ENCODE measurements at places on chromosomes 3 and 15.

- no peak for DNase-seq
Measured at GRCh38 chr3:96863129-96863740, 48.8 kb downstream of the EPHA6 start.

GRCh38 chr3:16147220-16147994 is 27.1 kb upstream of the GALNT15 start:
- DNase-seq, result no peak

- DNase-seq, result no peak
Measured at GRCh38 chr3:108441071-108441507, 69.3 kb downstream of the MYH15 start.

DNA sequence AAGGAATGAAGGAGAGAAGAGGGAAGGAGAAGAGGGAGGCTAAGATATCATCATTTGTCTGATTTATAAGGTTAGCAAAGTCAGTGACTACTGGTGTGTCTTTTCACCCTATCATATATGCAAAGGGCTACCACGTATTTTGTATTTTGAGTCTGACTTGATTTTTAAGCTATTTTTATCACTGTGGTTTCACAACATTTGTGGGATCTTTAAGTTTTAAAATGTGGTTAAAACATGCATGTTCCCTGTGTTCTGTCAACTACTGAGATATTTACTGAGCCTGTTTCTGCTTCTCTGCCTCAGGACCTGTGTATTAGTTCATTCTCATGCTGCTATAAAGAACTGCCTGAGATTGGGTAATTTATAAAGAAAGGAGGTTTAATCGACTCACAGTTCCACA is 22.5 kb upstream of the SPTSSB start:
- DNase-seq, result no peak

DNA sequence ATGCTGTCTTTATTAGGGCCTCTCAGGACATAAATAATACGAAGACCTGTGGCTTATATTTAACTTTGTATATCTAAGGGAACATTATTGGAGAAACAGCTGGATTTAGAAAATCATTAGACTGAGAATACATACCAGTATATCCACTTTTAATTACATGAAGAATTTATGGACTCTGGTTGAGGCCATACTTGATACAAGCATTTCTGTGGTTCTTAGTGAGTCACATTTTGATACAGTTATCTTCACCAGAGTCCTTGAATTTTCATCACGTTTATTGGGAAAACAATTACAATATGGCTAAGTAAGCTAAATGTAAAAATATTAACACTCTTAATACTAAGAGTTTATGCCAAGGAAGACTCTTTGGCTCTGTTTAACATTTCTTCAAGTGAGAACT is 9.9 kb downstream of the KIF23 start:
- no peak for DNase-seq

DNA sequence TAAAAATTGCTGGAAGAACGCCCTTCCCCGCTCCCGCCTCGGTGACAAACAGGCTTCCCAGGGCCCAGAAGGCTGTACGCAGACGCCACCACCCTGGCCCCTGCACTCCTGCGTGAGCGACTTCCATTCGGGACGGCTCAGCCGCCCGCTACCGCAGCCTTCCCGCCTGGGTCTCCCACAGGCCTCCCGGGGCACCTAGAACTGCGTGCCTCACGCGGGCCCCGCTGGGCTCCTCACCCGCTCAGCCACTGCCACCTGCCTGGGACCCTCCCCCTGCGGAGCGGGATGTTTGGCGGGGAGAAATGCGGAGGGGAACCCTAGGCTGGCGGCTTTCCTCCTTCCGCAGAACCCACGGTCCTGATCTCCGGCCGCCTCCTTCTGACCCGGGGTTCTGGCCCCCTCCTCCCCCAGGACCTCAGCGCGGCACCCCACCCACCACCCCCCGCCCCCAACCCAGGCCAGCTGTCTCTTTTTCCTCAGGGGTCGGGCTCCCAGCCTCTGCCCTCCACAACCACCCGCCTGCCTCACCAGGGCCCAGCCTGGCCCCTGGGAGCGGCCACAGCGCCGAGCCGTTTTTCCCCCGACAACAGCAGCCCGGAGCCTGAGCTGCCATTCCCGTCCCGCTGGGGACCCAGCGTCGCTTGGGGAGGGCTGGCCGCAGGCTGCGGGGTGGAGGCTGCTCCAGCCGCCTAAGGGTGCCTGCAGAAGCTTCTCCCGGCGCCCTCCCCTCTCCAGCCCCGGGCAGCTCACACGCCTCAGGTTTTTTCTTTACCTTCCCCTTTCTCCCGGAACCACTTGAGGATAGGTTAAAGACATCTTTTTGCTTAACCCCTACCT is 27.6 kb upstream of the RAB7A start:
- no peak for DNase-seq

DNA sequence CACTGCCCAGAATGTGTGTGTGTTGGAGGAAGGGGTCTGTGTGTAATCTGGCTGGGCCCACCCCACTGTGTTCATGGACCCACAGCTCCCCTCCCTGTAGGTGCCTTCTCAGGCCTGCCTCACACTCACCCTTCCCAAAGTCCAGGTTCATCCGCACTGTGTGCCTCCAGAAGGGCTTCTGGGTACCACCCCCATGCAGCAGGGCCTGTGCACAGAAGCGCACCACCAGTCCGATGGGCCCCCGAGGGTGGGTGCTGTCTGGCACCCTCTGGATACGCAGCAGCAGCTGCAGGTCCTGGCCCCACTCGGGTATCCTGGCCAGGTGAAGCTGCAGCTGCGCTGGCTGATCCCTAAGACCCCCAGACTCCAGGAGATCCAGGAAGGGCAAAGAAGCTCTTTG is 12.8 kb upstream of the TGM5 start:
- DNase-seq, result no peak

- DNase-seq, result no peak
Measured at GRCh38 chr15:51641490-51642130, 19.0 kb upstream of the DMXL2 start.

- DNase-seq, result no peak
Measured at GRCh38 chr3:25252291-25252690, 175.8 kb upstream of the RARB start.

GRCh38 chr15:29377161-29377560 is 107.5 kb upstream of the NSMCE3 start:
- no peak for DNase-seq

DNA sequence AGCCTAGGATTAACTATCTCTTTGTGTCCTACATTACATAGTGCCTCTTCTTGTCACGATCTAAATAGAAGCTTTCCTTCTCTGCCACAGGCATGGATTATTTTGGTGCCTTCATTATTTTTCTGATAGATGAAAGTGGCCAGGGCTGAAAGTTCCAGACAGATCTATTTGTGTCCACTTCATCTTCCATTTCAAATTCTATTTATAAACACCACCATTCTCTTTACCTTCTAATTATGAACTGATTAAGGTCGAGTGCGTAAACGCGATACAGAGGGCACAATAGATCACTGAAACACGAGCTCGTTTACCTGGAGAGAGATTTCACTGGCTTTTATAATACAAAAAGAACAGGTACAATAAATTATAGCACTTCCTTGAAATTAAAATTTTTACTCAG is 105.0 kb downstream of the EDEM1 start:
- no peak for DNase-seq

DNA sequence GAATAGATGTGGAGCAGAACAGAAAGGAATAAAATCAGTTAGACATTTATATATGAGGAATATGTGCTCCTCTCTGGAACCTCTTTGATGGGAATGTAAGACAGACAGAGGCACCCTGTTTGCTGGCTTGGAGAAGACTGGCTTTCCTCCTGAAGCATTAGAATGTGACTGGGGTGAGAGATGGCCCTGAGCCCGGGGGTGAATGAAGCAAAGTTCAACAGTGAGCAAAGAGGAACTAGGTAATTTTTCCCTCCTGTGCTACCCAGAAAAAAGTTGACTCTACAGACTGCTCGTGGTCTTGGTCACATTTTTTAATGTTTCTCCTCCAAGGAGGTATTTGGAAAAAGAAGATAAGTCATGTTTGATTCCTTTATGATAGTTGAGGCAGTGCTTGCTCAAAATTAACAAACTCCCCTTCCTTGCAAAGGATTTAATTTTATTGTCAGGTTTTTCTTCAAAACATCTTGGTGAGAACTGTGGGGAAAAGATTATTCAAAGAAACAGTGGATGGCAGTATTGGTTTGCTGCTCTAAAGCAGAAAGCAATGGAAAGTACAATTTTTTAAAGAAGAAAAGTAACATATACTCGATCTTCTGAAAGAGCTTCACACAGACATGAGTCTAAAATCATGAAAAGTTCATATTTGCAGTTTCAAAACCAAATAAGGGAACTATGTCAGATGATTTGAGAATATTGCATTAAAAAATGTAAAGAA is 370.4 kb upstream of the CDIN1 start:
- DNase-seq, result no peak

DNA sequence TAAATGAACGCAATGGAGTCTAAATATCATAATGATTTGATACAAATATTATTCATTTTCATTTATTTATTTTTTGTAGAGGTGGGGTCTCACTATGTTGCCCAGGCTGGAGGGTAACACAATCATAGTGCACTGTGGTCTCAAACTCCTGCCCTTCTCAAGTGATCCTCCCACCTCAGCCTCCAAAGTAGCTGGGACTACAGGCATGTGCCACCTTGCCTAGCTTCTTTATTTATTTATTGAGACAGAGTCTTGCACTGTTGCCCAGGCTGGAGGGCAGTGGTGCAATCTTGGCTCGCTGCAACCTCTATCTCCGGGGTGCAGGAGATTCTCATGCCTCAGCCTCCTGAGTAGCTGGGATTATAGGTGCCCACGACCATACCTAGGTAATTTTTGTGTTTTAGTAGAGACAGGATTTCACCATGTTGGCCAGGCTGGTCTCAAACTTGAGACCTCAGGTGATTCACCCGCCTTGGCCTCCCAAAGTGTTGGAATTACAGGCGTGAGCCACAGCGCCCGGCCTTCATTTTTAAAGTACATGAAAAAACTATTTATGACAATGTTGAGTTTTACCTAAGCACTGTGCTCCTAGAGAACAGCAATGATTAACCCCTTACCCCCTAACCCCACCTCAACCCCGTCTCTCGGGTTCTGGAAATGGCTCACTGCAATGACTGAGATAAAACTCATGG is 4.0 kb upstream of the AEN start:
- DNase-seq, result no peak

- DNase-seq, result no peak
Measured at GRCh38 chr3:44942202-44942921, 33.6 kb downstream of the ZDHHC3 start.

GRCh38 chr3:161550491-161551195 is 54.0 kb downstream of the OTOL1 start:
- DNase-seq, result no peak

- DNase-seq, result no peak
Measured at GRCh38 chr3:20047341-20047779, 7.1 kb downstream of the KAT2B start.

GRCh38 chr3:81485444-81485865 is 276.0 kb downstream of the GBE1 start:
- DNase-seq, result no peak

GRCh38 chr3:77254967-77255831 is 215.3 kb downstream of the ROBO2 start:
- peak; percentile 18 for DNase-seq

- no peak for DNase-seq
Measured at GRCh38 chr3:182715006-182715405, 78.3 kb upstream of the ATP11B start.

- DNase-seq, result no peak
Measured at GRCh38 chr15:70435872-70436271, 327.5 kb downstream of the UACA start.

DNA sequence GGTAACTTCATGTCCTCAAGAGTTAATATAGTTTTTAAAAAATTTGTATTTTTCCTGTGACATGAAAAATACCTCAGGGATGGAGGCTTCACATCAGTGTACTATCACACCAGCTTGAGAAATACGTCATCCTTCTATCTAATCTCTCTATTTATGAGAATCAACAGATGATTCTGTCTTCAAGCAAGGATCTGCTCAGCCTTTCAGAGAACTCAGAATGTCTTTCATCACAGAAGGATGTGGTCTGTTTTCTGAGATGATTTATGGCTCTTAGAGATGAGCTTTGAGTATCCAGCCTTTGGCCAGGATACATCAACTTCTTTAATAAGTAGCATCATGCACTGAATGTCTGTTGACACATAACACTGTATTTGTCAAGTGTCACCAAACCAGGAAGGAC is 193.9 kb downstream of the DTWD1 start:
- DNase-seq, result no peak

GRCh38 chr3:114860531-114860930 is 286.6 kb downstream of the ZBTB20 start:
- DNase-seq, result no peak

GRCh38 chr3:79473993-79474392 is 293.8 kb downstream of the ROBO1 start:
- DNase-seq, result no peak

- DNase-seq, result no peak
Measured at GRCh38 chr3:38575279-38575843, 74.1 kb downstream of the SCN5A start.

DNA sequence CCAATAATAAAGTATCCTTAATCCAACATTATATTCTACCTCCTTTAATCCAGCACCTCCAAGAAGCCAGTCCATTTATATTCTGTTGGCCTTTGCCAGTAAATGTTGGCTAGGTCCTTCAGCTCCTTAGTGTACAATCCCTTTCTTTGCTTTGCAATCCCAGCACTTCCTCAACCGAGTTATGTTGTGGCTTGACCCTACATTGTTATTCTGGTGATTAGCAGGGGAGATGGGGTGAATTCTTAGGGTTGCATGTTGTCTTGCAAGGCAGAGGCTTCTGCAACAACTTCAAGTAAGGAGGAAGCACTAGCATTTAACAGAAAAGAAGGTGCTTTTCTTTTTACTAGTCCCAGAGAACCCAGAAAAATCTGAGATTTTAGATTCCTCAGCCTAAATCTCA is 127.2 kb downstream of the CD47 start:
- DNase-seq, result no peak

GRCh38 chr3:179551349-179552105 is 11.2 kb upstream of the ACTL6A start:
- no peak for DNase-seq

DNA sequence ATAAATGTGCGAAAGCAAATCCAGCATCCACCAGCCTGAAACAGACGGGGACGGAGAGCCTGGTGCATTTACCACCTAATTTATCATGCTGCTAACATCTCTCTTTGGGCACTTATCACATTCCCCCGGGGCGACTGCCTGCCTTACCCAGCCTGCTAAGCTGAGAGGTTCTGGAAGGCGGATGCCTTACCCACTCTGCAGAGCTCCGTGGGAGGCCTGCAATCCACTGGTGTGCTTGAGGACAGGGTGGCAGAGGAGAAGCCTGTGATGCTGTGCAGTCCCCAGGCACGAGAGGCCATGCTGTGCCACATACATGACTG is 25.5 kb downstream of the MGLL start:
- no peak for DNase-seq

GRCh38 chr15:34102175-34102925 is 467 bp downstream of the PGBD4 start:
- DNase-seq, result no peak

DNA sequence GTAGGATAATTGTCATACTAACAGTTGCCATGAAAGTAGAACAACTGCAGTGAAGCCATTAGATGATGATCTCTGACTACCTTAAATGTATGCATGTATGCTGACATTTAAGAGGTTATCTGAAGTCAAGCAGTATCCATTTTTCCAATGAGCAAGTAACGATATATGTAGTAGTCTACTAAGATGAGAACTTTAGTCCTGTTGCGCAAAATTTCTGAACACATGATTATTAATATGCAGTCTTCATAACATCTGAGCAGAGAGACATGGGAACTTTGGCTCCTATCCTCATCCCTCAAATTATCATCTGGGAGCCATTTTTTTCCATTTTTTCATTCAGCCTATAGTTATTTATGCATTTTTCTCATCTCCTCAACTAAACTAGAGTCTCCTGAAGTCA is 79.2 kb downstream of the MME start:
- no peak for DNase-seq

Measured in brain pericyte (primary cell).